ENCODE measurements at places on chromosomes 1 and 21. TPM values are rescaled to one million over a fixed set of nuclear protein-coding genes. Genes with fewer than 3 reads are reported as not detected.

DNA sequence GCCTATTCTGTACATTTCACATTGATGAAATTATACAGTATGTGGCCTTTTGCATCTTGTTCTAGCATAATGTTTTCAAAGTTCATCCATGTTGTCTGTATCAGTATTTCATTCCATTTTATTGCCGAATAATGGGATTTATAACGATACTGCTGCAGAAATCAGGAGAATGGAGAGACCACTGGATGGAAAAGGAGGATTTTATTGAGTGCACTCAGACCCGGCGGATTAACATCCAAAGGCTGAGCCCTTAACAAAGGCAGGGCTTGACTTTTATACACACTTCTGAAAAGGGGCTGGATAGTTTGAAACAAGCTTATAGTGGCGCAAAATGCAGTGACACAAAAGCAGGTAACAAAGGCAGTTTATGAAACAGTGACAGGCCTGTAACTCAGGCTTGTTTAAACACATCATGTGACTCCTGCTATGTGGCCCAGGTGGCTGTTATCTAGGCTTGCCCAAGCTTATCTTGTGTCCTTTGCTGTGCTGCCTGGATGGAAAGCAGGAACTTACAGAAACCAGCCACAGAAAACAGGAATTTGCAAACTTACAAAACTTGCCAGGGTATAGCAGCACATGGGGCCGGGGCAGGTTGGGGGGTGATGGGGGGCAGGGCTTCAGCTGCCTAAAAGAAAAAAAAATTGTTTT lies 32.8 kb upstream of the KCNJ15 start:
- no peak for DNase-seq

- DNase-seq, result no peak
These were observed 18.7 kb upstream of the CSF1 start for GRCh38 chr1:109891930-109892329.

GRCh38 chr1:107142140-107142542 lies 1.3 kb downstream of the NTNG1 start:
- DNase-seq, result peak; percentile 88

GRCh38 chr1:210347112-210347511 lies 18.4 kb downstream of the HHAT start:
- no peak for DNase-seq

DNA sequence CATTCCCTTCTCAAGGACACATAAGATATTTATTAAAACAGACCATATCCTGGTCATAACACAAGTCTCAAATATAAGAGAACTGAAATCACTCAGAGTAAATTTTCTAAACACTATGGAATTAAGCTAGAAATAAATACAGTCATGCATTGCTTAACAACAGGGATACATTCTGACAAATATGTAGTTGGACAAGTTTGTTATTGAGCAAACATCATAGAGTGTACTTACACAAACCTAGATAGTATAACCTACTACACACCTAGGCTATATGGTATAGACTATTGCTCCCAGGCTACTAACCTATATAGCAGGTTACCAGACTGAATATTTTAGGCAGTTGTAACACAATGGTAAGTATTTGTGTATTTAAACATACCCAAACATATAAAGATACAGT lies 104.0 kb downstream of the MIS18A start:
- no peak for DNase-seq

Gene GPR157
- 1.1 TPM for polyA plus RNA-seq

Gene RGS16
- polyA plus RNA-seq, result 10.5 TPM

Gene HES3
- not detected for polyA plus RNA-seq

Measured in muscle of back (tissue), 13 donors.